ENCODE measurements at places on chromosomes 2 and 18. TPM values are rescaled to one million over a fixed set of nuclear protein-coding genes. Genes with fewer than 3 reads are reported as not detected.

The MYO5B gene
- total RNA-seq: under 0.01 TPM

The ITM2C gene
- 18.4 TPM for total RNA-seq

The TUBB8B gene
- not detected for total RNA-seq

The KYNU gene
- 15.2 TPM for total RNA-seq

The STARD6 gene
- not detected for total RNA-seq

The ZNF396 gene
- total RNA-seq: 0.37 TPM

The PAX8 gene
- 2.9 TPM for total RNA-seq

The TTR gene
- not detected for total RNA-seq

The ANKRD30B gene
- total RNA-seq: not detected

The EVX2 gene
- total RNA-seq: not detected

The IDH1 gene
- 127 TPM for total RNA-seq

The ZNF397 gene
- total RNA-seq: 11.3 TPM

The DNAJC5G gene
- not detected for total RNA-seq

The CAPN13 gene
- total RNA-seq: not detected

The CXXC1 gene
- 43.8 TPM for total RNA-seq

The ZNF385B gene
- under 0.01 TPM for total RNA-seq

The POU3F3 gene
- 18.2 TPM for total RNA-seq

The SFT2D3 gene
- total RNA-seq: 4.5 TPM

The CCT4 gene
- total RNA-seq: 163 TPM

The CCDC148 gene
- total RNA-seq: 0.37 TPM

The SERPINB11 gene
- total RNA-seq: not detected

The GALNT3 gene
- total RNA-seq: 0.20 TPM

The REEP1 gene
- under 0.01 TPM for total RNA-seq

The CD207 gene
- not detected for total RNA-seq

The ALPP gene
- total RNA-seq: not detected

The SYT4 gene
- not detected for total RNA-seq

The SETBP1 gene
- 2.7 TPM for total RNA-seq

The SNTG2 gene
- total RNA-seq: not detected

The IL37 gene
- not detected for total RNA-seq

The RRM2 gene
- 71.6 TPM for total RNA-seq

The ICOS gene
- not detected for total RNA-seq

The IL1R2 gene
- total RNA-seq: 0.39 TPM

The VSNL1 gene
- total RNA-seq: 0.20 TPM

The ALLC gene
- not detected for total RNA-seq

The MORN2 gene
- 10.8 TPM for total RNA-seq

The SNED1 gene
- total RNA-seq: 391 TPM

Measured in subcutaneous preadipocyte (primary cell).